ENCODE measurements at places on chromosomes 6 and 20. TPM values are rescaled to one million over a fixed set of nuclear protein-coding genes. Genes with fewer than 3 reads are reported as not detected.

DNA sequence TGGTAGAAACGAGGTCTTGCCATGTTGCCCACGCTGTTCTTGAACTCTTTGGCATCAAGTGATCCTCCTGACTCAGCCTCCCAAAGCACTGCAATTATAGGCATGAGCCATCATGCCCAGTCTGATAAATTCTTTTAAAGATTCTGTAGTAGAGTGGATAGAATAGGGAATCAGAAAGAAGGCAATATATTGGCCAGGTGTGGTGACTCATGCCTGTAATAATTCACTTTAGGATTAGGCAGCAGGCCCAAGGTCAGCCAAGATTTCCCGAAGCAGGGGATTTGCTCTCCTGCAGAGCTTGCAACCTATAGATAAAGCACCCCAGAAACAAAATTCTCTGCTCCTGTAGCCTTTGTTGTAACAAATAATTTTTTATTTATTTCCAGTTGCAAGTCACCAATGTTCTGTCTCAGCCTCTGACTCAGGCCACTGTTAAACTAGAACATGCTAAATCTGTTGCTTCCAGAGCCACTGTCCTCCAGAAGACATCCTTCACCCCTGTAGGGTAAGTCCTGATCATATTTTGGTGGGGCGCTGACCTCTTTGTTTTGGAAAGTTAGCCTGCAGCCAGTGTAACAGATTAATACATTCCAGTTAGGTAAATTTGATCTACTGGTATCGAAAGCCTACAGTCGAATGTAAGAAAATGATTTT lies 30.4 kb upstream of the MROH8 start:
- H3K36me3 ChIP-seq, result peaks cover 46% of the 10 kb centered on the region
- H3K27me3 ChIP-seq, result no peaks in the 10 kb centered on the region
- H3K4me1 ChIP-seq, result peaks cover 3% of the 10 kb centered on the region
- no peak overlapping the region for H3K27ac ChIP-seq
- no peak for DNase-seq

DNA sequence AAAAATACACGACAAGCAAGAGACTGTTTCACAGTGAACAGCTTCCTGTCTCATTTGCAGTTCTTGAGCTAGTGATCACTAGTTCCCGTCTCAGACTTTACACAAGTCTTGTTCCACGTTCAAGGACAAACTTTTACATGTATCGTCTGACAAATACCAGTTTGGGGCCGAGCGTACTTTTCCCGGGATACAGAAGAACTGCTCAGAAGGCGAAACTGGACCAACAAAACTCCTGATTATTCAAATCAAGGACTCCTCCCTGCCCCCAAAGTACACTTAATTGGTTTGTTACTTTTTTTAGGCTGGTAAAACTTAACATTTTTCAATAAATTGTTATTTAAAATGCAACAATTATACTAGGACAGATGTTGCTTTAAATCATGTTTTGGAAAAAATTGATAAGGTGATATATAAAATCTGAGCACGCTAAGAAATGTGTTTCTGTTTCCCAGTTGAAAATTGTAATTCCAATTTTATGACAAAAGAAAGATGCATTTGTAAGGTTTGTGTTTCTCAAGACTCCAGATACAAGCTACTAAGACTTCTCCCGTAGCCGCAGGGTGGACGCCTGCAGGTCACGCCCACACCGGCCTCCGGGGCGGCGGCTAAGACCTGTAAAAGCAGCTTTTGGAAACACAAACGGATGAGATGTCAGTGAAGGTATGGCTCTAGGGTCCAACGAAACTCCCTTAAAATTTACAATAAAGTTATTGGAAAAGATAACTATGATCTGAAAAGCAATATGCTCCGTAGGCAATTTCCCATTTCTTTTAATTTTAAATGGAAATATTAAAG lies 16.8 kb upstream of the TCFL5 start:
- peaks cover 7% of the 10 kb centered on the region for H3K4me1 ChIP-seq
- no peaks in the 10 kb centered on the region for H3K27me3 ChIP-seq
- H3K27ac ChIP-seq, result no peak overlapping the region
- no peak for DNase-seq
- H3K4me3 ChIP-seq, result no peak overlapping the region

DNA sequence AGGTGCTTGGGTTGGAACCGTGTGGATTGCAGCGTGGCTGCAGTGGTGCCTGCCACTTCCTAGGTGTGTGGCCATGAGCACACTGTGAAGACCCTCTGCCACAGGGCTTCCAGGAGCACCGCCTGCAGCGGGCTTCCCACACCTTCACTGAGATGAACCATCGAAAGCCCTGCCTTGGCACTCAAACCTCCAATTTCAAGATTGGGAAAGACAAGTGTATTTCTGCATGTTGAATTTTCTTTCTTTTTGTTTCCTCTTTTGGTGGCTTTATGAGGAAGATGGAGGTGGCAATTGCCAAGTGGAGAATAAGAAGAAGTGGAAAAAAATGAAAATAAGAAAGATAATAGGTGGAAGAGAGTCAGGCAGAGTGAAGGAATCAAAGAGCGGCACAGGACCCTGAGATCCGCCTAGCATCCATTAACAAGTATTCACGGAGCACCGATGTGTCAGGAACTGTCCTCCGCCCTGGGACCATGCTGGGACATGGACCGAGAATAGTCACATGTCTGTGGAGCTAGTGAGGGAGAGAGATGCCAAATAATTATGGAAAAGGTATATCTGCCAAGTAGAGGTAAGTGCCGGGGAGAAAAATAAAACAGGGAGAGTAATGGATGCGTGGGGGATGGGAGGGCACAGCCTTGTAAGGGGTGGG lies 159.9 kb downstream of the BCAS1 start:
- H3K4me1 ChIP-seq, result peaks cover 18% of the 10 kb centered on the region
- H3K27me3 ChIP-seq, result no peaks in the 10 kb centered on the region
- no peak overlapping the region for H3K4me3 ChIP-seq
- H3K36me3 ChIP-seq, result no peaks in the 10 kb centered on the region
- H3K27ac ChIP-seq, result no peak overlapping the region

DNA sequence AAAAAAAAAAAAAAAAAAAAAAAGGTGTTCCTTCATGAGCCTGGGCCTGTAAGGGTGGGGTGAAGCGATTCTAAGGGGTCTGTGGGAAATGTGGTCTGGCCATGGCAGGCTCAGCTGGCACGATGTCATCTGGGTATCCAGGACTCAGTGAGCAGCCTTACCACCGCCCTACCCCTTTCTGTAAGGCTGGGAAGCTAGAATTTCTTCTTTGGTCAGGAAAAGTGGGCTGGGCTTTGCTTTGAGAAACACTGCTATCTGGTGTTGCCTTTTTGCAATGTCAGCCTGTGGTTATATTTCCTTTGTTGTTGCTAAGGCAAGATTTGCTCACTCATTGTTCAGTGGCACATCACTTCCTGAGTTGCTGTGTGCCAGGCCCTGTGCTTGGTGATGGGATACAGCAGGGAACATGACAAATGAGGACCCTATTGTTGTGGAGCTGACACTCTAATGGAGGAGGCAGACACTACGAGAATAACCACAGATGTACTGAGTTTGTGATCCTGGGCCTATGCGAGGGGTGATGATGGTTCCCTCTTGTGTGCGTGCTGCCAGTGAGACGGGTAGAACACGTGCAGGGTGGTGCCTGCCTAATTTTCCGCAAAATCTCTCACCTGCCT lies 45.9 kb upstream of the ZNFX1 start:
- peaks cover 60% of the 10 kb centered on the region for H3K27me3 ChIP-seq
- H3K27ac ChIP-seq, result no peak overlapping the region
- H3K36me3 ChIP-seq, result no peaks in the 10 kb centered on the region
- H3K4me1 ChIP-seq, result peaks cover 4% of the 10 kb centered on the region
- DNase-seq, result peak; percentile 74

The NOTCH4 gene
- total RNA-seq, result 2.2 TPM
